ENCODE measurements at places on chromosomes 5 and 9. TPM values are rescaled to one million over a fixed set of nuclear protein-coding genes. Genes with fewer than 3 reads are reported as not detected.
A peak's percentile ranks its signal among the peaks of the same experiment; 100 is the strongest.

GRCh38 chr5:107736638-107737037 is 65.9 kb upstream of the EFNA5 start:
- no peak for DNase-seq

Gene PCDHGB4
- total RNA-seq: 5.3 TPM

Gene GRIN3A
- 0.35 TPM for total RNA-seq

- no peak for DNase-seq
Measured at GRCh38 chr9:127102788-127103187, 19.6 kb downstream of the ANGPTL2 start.

DNA sequence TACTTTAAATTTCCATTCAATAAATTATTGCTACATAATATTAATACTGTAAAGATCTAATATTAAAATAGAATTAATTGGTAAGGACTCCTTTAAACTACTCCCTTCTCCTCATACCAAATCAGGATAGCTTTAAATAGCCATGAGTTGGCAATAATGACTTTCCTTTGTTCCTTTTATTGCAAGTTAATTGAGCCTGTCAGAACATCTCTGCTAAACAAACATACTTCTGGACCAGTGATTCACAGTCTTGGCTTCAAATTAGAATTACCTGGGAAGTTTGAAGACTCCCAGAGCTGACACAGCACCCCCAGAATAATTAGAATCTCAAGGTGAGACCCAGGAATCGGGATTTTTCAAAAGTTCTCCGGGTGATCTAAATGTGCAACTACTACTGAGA is 18.7 kb downstream of the C5orf58 start:
- no peak for DNase-seq

GRCh38 chr5:140240987-140241706 is 61.8 kb downstream of the PFDN1 start:
- DNase-seq: peak; percentile 33

Gene SMIM33
- total RNA-seq: not detected

Gene LCN9
- total RNA-seq: 0.30 TPM

Gene C5orf34
- 11.4 TPM for total RNA-seq

Gene LAMC3
- total RNA-seq: 4.0 TPM

DNA sequence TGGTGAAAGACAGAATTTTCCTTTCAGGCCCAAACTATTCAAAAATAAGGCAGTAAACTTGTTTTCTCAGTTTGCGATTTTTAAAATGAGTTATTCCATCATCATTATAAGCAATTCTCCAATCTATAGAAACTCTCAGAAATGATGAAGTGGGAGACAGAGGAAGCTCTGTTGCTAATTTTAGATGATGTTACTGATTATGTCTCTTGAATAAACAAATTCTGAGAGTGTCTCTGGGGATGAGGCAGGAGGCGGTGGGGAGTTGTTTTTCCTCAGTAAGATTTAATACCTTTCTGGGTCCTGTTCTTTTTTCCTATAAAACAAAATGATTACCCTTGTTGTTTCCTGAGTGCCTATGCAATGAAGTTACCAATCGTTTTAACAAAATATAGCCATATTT is 43.9 kb upstream of the TEX48 start:
- no peak for DNase-seq

Gene RIMOC1
- 47.7 TPM for total RNA-seq

Gene TMC1
- total RNA-seq: 0.33 TPM

DNA sequence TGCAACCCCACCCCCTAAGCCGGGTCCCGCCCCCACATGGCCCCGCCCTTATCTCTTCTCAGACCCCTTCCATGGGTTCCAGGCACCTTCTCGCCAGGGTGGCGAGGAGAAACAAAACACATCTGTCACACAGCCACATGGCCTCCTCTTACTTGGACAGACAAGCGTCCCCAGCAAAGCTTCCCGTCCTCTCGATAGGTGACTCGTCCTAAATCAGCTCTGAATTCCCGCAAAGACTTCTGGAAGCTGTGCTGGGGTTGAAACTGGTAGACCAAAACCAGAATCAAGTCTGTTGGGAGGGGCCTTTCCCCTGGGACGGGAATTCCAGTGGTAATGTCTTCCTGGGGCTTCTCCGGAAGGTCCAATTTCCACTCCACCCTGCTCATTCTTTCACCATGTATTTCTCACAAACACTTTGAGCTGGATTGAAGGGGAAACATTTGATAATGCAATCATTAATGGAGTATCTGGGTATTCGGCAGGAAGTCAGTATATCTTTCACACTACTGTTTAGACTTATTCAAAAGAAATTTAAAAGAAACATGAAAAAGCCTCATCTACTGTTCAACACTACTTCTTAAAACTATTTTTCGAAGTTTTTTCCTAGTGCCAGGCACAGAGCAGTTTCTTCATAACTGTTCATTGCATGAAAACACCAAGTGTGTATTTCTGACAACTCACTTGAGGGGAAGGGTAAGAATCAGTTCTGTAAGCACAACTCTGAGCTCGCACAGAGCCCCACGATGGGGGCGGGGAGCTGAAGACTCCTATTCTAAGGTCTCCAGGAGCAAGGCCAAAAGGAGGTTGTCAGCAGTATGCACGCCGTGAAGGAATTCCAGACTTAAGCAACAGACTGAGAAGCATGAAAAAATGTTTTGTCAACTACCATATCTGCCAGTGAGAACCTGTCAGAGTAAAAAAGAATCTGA is 644 bp upstream of the CTNNAL1 start:
- DNase-seq: no peak

DNA sequence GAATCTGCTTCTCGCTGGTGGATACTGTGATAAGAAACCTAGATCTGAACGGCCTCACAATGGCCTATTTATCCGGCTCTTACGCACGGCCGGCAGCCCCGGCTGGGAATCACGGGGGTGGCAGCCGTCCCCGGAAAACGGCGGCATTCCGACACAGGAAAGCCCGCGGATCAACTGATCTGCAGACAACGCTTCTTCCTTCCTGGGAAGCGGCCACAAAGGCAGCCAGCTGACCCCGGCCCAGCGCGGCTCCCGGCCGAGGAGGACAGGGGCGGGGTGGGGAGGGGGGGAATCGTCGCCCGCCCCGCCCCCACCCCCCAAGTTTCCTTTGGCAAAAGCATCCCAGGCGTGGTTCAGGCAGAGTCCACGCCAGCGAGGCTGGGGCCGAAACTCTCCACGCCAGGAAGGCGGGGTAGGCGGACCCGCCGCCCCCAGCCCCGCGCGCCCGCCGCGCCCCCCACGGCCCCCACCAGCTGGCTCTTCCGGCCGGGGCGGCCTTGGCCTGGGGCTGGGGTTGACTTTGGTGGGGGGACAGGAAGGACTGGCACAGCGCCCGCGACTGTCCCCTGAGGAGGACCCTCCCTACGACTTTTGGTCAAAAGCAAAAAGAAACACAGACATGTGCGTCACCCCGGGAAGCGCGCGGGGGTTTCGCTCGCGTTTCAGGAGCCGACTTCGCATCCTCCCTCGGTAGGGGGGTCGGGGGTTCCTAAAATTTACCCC is 247.7 kb upstream of the ANKRD55 start:
- DNase-seq: peak; percentile 57

DNA sequence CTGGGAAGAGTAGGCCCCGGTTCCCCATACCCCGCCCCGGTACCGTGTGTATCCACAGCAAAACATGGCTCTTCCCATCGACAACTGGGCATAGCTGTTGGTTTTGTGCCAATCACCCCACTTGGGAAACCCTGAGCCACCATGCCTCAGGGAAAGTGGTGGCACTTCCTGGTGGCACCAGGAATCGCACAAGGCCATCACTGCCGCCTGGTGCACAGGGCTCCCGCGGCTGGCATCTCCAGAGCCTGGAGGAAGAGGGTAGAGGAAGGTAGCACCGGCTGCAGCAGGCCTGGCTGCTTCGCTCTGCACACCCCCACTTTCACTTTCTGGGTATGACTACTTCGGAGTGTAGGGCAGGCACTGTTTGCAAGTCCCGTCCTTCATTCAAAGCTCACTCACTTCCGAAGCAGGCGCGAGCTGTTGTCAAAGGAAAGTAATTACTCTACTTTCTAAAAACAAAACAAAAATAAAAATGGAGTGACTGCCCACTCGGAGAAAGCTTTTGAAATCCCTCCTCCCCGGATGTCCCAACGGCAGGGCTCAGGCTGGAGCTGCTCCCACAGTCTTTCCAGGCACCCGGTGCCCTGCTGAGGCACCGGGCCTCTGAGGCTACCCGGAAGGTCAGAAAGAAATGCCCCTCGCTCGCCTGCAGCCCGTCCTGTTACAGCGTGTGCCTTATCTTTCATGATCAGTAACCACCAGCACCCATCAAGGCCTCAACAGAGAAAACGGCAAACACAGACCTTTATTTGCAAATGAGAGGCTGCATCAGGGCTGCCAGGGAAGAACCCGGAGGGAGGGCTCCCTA is 2.0 kb downstream of the BRD3 start:
- DNase-seq: no peak

GRCh38 chr5:148012801-148013200 is 51.0 kb upstream of the SPINK5 start:
- DNase-seq: no peak

DNA sequence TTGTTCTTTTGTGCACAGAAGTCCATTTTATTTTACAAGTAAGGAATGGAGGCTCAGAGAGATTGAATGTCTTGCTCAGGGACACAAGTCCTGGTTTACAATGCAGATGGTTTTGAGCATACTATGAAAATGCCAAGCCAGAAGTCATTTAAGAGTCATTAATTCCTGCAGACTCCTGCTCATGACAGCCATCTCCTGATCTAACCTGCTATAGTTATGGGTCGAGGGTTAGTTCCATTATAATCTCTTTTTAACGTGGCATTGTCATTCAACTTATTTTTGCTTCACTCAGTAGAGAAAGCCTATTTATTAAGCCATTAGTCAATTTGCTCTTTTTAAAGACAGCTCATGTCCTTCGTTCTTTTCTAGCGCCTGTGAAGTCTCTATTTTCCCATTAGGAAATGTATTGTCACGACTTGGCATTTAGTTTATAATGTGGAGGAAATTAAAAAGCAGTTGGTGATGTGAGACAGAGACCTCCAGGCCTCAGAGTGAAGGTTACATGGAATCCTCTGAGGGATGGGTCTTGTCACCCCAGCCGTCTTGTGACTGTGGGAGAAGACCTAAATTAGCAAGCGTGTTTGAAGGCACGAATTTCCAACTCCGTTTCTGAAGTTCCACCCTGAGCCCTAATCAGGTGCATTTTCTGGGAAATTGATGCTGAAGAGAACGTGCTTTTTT is 84.1 kb downstream of the ACTBL2 start:
- DNase-seq: no peak

Gene TRPM3
- 1.4 TPM for total RNA-seq

DNA sequence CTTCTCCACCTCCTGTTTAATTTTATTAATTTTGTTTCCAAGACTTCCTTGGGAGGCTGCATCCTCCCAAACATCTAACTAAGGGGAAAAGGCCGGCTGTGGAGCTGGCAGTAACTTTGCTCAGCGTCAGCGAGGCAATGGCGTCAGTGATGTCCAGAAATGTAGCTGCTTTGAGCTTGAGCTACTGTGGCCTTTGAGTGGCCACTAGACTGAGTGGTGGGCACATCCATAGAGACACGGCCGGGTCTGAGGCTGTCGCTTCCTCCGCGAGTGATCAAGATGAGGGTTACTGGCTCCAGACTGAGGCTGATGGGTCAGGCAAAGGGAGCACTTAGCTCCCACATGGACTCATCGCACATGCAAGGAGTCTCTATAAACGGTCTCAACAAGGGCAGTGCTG is 277.0 kb downstream of the HSPA4 start:
- no peak for DNase-seq

GRCh38 chr9:77854916-77855311 is 176.7 kb downstream of the GNAQ start:
- no peak for DNase-seq

GRCh38 chr5:179817890-179818745 is 2.6 kb upstream of the SQSTM1 start:
- no peak for DNase-seq

Gene FAM221B
- total RNA-seq: 0.19 TPM
